AG04450 (cell line): ENCODE measurements at places on chromosomes 12 and 14. TPM values are rescaled to one million over a fixed set of nuclear protein-coding genes. Genes with fewer than 3 reads are reported as not detected.

Gene PPM1H
- polyA plus RNA-seq: 0.12 and 0.19 TPM in 2 replicates

Gene ENDOU
- polyA plus RNA-seq: 0.07 and 0.10 TPM in 2 replicates

Gene TTC6
- 0.01 TPM in 1 of 2 replicates, not detected in the other for polyA plus RNA-seq

Gene MANSC1
- polyA plus RNA-seq: 2.8 and 4.2 TPM in 2 replicates

Gene TSPAN19
- not detected in 2 replicates for polyA plus RNA-seq

Gene RIMKLB
- 15.8 and 22.0 TPM in 2 replicates for polyA plus RNA-seq

Gene DHRS4
- 23.0 and 24.6 TPM in 2 replicates for polyA plus RNA-seq

Gene OTX2
- not detected in 2 replicates for polyA plus RNA-seq

Gene WIF1
- not detected in 2 replicates for polyA plus RNA-seq

Gene FERMT2
- 336 and 485 TPM in 2 replicates for polyA plus RNA-seq

Gene USP44
- polyA plus RNA-seq: 53.9 and 62.0 TPM in 2 replicates

Gene KERA
- not detected in 2 replicates for polyA plus RNA-seq

Gene TC2N
- polyA plus RNA-seq: 0.10 and 0.14 TPM in 2 replicates

Gene PLEKHG7
- 0.05 and 0.09 TPM in 2 replicates for polyA plus RNA-seq

Gene CDKL1
- 8.2 and 20.1 TPM in 2 replicates for polyA plus RNA-seq

Gene KRT6C
- polyA plus RNA-seq: not detected in 2 replicates

Gene TMTC1
- 59.8 and 66.8 TPM in 2 replicates for polyA plus RNA-seq

Gene SLC7A7
- 7.5 and 7.7 TPM in 2 replicates for polyA plus RNA-seq

Gene FAM222A
- 0.15 and 0.16 TPM in 2 replicates for polyA plus RNA-seq

Gene KLRD1
- polyA plus RNA-seq: 0.11 and 0.33 TPM in 2 replicates

Gene KRT82
- polyA plus RNA-seq: not detected in 2 replicates

Gene LRRC10
- not detected in 2 replicates for polyA plus RNA-seq

Gene SERPINA12
- polyA plus RNA-seq: not detected in 2 replicates

Gene ABCB9
- 3.4 and 5.0 TPM in 2 replicates for polyA plus RNA-seq
